DMS79 (cell line): ENCODE measurements at places on chromosomes 5 and 9.

DNA sequence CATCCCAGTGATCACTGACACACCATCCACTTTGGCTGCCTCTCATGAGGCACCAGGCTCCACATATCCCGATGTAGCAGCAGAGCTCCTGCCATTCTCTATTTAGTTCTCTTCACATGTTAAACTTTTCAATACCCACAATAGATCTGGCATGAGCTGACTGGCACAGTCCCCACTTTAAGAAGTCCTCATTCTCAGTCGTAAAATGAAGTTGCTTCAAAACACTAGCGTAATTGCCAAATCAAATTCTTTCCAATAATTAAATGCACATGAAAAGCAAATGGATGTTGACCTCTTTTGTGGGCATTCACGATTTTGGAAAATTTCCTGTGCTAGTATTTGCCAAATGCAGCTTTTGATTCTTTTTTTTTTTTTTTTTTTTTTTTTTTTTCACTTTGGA is 32.4 kb downstream of the HAPLN1 start:
- DNase-seq, result no peak

DNA sequence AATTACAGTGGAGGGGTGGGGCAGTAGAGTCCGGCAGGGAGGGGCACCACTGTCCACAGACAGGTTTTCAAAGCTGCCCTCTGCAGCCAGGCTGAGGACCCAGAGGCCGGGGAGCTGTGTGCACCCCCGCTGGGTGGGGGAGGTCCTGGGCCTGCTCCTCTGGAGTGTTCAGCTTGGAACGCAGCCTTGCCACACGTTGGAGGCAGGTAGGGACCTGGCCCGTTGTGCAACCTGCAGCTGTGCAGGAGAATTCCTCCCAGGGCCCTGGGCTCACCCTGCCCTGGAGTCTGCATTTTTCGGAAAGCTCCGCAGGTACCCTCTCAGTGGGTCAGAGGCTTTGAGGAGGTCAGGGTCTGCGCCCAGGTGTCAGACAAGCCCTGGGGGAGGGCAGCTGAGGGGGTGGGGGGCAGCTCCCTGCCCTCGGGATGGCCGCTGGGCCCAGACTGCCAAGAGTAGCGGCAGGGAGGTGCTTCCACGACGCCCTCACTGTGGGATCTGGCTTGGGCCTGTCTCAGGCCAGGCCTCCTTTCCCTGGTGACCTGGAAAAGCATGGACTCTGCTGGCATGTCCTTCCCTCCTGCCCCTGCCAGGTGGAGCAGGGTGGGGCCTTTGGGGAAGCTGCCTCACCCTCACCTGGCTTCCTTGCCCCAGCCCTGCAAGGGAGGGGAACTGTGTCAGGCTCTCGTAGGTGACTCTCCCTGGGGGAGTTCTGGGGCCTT is 29.5 kb downstream of the RXRA start:
- no peak for DNase-seq

GRCh38 chr9:3464033-3464638 is 61.7 kb downstream of the RFX3 start:
- no peak for DNase-seq

DNA sequence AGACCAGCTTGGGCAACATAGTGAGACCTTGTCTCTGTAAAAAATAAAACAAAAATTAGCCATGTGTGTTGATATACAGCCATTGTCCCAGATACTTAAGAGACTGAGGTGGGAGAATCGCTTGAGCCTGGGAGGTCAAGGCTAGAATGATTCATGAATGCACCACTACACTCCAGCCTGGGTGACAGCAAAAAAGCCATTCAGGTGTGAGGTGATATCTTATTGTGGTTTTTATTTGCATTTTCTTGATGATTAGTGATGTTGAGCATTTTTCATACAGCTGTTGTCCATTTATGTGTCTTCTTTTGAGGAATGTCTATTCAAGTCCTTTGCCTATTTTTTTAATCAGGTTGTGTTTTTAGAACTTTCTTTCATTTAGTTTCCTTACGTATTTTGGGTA is 23.2 kb downstream of the MTAP start:
- DNase-seq, result no peak

GRCh38 chr9:98263080-98263479 is 7.6 kb upstream of the TBC1D2 start:
- no peak for DNase-seq

- DNase-seq, result no peak
Observed at GRCh38 chr5:113217619-113218184, 217.1 kb downstream of the TSSK1B start.

DNA sequence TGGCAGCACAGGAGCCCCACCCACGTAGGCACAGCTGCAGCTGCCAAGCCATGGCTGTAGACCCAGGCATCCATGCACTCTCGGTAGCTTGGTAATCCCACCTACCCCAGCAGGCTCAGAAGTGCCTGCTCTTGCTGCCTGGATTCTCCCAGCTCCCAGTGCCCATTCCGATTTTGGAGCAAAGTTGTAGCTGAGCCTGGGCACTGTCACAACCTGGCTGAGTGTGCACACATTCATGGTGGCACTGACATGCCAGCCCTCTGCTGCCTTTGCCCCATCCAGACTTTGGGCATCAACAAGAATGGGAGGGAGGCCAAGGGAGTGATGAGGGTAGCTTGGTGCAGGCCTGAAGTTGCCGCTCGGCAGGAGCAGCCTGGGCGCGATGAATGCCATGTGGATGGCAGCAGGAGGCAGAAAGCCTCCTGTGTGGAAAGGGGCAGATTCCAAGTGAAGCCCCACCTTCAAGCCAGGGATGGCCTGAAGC is 936.6 kb upstream of the PTPRD start:
- DNase-seq, result no peak

DNA sequence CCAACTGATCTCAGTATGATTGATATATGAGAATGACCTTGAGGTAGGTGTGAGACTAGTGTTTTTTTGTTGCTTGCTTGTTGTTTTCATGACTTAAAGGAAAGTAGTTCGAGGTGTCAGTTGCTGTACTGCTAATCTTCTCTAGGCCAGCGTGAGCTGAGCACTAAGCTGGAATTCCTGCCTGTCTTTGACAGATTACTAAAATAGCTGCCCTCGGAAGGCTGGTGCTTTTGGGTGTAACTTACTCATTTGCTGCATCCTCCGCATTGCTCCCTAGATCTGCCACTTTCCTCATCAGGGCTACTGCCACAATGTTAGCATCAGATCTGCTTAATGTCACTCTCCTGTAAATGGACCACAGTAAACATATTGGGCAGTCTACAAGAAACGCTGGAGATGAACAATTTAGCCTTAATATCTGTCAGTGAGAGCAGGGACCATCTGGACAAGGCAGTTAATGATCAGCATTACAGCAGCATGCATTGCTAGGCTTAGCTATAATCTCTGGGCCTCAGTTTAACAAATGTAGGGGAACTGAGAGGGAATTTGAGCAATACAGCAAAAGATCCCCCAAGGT is 106.6 kb upstream of the CDH6 start:
- no peak for DNase-seq

DNA sequence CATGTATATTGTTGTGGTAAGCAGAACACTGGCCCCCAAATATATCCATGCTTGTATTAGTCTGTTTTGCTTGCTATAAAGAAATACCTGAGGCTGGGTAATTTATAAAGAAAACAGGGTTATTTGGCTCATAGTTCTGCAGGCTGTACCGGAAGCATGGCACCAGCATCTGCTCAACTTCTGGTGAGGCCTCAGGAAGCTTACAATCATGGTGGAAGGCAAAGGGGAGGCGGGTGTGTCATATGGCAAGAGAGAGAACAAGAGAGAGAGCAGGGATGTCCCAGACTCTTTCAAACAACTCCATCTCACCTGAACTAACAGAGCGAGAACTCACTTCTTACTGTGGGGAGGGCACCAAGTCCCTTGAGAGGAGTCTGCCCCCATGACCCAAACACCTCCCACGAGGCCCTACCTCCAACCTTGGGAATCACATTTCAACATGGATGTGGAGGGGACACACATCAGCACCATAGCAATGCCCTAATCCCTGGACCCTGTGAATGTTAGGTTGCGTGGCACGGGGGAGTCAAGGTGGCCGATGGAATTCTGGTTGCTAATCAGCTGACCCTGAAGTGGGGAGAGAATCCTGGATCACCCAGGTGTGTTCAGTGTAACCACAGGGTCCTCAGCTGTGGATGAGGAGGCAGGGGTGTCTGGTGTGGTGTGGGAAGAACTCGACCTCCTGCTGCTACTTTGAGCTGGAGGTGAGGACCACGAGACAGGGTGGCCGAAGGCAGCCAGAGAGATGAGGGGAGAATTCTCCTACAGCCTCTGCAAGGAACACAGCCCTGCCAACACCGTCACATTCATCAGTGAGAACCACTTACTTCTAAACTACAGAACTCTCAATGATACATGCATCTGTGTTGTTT is 172.8 kb downstream of the AUH start:
- DNase-seq, result no peak

DNA sequence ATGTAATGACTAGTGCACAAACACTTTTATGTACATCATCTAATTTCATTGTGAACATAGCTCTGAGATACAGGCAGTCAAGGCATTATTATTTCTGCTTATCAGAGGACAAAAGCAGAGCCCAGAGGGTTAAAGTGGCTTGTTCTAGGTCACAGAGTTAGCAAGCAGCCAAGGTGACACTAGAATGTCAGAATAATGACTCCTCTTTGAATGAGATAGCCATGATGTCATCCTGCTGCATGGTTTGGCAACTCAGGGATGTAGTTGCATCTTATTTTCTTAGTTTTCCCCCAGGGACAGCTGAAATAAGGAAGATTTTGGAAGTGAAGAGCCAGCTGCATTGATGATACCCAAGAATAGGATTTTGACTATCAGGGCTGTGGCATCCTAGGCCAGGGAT is 54.4 kb downstream of the KCNV2 start:
- DNase-seq, result no peak

DNA sequence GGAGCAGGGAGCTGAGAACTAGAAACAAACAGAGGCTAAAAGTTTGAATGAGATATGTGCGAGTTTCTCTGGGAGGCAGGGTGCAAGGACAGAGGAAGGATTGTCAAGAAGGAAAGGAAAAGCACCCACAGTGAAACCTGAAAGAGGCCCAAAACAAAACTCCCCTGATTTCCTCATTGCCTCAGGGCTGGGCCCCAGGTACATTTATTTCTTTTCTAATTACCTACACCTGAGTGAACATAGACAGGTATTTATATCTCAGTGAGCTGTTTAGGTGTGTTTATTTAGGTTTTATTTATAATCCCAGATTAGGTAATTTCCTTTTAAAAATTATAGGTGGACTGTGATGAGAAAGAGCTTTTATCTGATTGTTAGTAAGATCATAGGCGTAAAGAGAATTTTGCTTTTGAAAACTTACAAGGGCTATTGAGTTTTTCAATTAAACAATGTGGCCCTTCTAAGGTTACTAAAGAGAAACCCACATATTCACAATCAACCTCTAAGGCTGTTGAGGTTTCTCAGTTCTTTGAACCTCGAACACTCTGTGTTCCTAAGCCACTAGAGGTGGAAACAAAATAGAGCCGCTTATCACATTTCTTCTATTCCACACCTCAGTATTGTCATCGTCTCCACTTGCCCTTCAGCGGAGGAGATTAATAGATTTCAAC is 344.8 kb downstream of the ZNF608 start:
- DNase-seq, result peak; percentile 77

GRCh38 chr5:150158170-150158949 is 2.7 kb upstream of the PDGFRB start:
- no peak for DNase-seq

- no peak for DNase-seq
Observed at GRCh38 chr5:10509575-10509974, 54.3 kb upstream of the ANKRD33B start.

DNA sequence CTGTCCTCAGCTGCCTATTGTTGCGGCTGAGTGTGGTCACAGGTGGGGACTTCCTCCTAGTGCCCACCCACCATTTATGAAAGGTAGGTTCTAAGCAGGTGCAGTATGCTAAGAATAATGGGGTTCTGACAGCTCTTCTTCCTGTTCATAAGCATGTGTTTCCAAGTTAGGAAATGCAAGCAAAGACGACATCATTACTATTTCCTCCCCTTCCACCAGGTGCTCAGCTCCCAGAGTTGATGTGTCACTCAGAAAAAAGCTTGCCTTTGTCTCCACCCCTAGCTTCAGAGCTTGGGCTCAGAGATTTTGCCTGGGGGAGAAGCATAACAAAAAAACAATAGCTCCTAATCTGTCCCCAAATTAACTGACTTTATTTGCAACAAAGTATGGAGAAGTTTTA is 1076.7 kb downstream of the NR2F1-AS1 start:
- DNase-seq, result no peak

GRCh38 chr9:7178729-7179128 is 421.0 kb downstream of the KDM4C start:
- DNase-seq, result no peak

DNA sequence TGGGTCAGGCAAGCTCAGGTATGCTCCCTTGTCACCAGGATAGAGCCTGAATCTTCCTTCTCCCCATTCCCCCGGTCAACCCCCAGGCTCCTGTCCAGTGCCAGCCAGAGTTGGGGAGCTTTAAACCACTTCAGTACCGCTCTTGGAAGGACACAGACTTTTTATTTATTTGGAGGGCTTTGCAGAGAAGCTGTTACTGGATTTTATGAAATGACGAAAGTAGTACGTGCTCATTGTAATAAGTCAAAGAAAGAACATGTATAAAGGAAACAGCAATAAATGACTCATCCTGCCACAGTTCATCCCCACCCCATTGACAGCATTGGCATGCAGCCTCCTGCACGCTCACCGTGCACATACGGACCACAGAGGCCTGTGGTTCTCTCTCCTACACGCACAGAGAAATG is 230.3 kb downstream of the AUH start:
- no peak for DNase-seq

- DNase-seq, result no peak
Observed at GRCh38 chr5:126067404-126067803, 355.8 kb upstream of the GRAMD2B start.

DNA sequence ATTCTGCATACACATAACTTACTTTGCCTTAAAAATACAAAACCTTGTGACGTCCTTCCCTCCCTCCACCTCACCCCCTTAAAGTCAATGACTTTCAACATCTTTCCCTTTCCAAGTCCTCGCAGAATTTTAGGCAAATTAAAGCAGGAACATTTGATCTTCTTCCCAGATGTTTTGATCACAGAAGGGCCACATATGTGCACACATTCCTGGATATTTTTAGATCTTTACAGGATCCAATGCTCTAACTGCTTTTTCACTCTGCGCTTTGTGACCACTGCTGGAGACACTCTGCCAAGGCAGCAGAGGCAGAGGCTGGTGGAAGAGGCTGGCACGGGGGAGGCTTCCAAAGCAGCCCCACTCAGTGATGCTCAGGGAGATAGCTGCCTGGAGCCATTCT is 130.7 kb downstream of the SEC61B start:
- no peak for DNase-seq

DNA sequence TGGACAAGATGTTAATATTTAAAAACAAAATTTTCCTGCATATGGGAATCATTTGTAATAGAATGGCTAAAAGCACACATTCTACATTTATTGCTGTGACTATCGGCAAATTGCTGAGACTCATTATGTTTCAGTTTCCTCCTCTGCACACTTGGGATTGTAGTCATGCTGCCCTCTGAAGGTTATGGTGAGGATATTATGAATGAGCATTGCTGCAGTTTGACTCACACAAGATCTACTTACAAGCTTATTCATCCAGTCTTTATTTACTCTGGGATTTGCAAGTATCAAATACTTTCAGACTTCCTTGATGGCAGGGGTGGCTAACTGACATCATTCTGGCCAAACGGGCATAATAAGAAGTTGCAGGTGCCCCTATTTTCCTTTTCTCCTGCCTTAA is 9.5 kb upstream of the NFIL3 start:
- DNase-seq, result no peak
